ENCODE measurements at places on chromosomes 7 and 10. TPM values are rescaled to one million over a fixed set of nuclear protein-coding genes. Genes with fewer than 3 reads are reported as not detected.

KLF14 gene
- total RNA-seq, result 0.14 TPM

GRCh38 chr7:150330211-150330885 is 7.0 kb upstream of the ACTR3C start:
- DNase-seq, result no peak

KMT2C gene
- total RNA-seq, result 11.9 TPM

GRCh38 chr10:115949282-115949844 is 323.6 kb downstream of the GFRA1 start:
- DNase-seq, result no peak

DNA sequence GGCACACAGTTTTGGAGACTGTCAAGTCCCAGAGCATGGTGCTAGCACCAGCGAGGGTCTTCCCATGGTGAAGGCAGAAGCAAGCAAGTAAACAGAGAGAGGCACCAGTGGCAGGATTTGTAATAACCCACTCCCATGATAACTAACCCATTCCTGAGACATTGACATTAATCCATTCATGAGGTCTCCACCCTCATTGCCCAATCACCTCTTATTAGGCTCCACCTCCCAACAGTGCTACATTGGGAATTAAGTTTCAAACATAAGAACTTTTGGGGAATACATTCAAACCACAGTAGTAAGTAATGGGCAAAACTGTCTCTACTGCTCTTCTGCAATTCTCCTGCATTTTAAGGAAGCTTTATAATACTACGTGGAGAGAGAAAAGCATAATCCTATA is 193.6 kb downstream of the CACNA2D1 start:
- no peak for DNase-seq

PTPRZ1 gene
- total RNA-seq, result not detected
